Hepatic stellate cell (primary cell): ENCODE measurements at places on chromosomes 16 and 17.
A peak's percentile ranks its signal among the peaks of the same experiment; 100 is the strongest.

DNA sequence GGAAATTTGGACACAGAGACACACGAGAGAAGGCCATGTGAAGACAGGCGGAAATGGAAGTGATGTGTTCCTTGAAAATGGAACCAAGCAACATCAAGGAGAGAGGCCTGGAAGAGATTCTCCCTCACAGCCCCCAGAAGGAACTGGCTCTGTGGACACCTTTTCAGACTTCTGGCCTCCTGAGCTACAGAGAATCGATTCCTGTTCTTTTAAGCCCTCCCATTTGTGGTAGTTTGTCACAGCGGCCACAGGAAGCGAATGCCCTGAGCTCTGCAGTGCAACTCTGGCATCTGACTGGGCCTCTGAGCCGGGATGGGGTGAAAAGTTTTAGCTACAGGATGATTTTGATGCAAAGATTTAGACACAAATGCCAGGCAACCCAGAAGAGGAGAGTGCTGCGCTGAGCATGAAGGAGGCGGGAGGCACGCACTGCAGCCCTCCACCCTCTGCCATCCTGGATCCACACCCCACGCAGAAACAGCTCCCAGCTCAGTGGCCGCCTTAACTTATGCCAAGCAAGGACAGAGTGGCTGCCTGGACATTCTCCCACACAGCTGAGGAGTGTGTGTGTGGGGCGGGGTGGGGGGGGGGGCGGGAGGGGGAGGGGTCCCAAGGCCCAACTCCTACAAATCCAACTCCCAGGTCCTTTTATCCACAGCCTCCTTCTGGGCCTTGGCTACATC is 2.2 kb downstream of the TIMP2 start:
- DNase-seq = no peak

GRCh38 chr16:81692571-81692970 is 86.5 kb upstream of the PLCG2 start:
- no peak for DNase-seq

GRCh38 chr17:7686222-7687071 is 843 bp downstream of the TP53 start:
- peak; percentile 76 for DNase-seq

- no peak for DNase-seq
Measured at GRCh38 chr17:52410781-52411180, 252.3 kb upstream of the CA10 start.

DNA sequence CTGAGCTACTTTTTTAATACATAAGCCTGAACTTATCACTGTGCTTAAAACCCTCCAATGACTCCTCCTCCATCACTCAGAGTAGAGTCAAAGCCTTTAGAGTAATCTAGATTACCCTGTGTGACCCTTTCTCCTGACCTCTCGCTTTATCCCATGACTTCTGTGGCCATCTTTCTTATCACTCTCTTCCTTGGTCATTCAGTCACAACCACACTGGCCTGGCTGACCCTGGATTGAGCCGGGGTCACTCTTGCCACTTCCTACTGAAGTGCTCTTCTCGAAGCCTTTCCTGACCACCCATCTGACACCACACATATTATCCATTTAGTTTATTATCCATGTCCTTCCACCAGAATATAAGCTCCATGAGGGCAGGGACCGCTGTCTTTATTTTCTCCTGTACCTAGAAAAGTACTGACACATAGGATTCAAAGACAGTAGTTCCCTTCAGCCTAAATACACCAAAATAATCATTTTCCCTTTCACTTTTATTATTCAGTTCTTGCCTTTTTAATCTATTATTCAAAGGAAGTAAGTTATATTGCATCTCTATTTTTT is 28.0 kb upstream of the ABCA9 start:
- no peak for DNase-seq

DNA sequence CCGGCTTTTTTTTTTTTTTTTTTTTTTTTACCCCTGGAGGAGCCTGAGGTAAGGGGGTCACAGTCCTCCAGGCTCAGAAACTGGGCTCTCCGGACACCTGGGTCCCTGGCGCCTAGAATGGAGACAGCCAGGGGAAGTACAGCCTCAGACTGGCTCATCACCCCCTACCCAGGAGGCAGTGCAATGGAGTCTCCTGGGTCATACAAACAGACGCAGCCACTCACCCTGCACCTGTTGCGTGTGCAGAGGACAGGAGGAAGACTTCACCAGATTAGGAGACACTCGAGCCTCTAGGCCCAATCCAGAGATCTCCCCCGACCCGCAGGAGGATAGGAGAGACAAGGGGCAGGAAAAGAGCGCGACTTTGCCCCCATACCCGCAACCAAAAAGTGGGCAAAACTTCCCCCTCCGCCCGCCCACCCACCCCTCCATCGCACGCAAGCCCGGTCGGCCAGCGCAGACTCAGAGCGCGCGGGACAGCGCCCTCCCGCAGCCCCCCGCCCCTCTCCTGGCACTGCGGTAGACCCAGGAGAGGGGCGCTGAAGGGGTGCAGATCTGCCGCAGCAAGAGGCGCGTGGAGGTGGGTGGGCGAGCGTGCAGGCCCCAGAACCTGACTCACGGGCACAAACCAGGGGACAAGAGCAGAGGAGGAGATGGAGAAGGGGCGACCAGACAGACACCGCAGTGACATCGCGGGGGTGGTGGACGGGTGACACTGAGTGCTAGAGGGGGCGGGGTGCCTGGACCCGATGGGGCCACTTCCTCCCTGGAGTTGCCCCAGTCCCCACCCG is 900 bp downstream of the HAP1 start:
- DNase-seq = no peak

GRCh38 chr16:74652249-74652648 is 14.4 kb downstream of the RFWD3 start:
- DNase-seq = no peak

GRCh38 chr17:49422714-49423113 is 8.0 kb upstream of the PHB1 start:
- DNase-seq = no peak

- no peak for DNase-seq
Measured at GRCh38 chr17:3656353-3656752, 12.0 kb downstream of the TAX1BP3 start.

GRCh38 chr17:31815212-31815730 is 43.8 kb downstream of the COPRS start:
- no peak for DNase-seq

- DNase-seq = no peak
Measured at GRCh38 chr16:51312363-51313150, 161.5 kb upstream of the SALL1 start.

DNA sequence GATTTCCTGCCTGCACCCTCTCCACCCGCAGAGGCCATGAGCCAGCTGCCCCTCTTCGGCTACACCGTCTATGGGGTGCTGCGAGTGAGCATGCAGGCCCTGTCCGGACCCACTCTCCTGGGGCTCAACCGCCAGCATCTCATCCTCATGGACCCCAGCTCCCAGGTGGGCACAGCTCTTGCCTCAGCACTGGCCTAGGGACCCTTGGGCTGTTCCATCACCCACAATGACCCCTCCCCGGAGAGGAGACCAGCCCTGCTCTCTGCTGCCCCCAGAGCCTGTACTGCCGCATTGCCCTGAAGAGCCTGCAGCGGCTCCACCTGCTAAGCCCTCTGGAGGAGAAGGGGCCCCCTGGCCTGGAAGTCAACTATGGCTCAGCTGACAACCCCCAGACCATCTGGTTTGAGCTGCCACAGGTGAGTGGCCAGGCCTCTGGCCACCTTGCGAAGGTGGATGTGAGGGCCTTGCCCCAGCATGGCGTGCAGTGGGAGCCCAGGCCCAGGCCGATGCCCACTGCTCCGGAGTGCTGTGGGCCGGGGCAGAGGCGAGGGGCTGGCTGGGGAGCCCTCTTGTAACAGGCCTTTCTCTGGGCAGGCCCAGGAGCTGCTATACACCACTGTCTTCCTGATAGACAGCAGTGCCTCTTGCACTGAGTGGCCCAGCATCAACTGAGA is 7.3 kb upstream of the SMIM5 start:
- peak; percentile 77 for DNase-seq

- no peak for DNase-seq
Measured at GRCh38 chr17:63378411-63379375, 67.4 kb downstream of the CYB561 start.

DNA sequence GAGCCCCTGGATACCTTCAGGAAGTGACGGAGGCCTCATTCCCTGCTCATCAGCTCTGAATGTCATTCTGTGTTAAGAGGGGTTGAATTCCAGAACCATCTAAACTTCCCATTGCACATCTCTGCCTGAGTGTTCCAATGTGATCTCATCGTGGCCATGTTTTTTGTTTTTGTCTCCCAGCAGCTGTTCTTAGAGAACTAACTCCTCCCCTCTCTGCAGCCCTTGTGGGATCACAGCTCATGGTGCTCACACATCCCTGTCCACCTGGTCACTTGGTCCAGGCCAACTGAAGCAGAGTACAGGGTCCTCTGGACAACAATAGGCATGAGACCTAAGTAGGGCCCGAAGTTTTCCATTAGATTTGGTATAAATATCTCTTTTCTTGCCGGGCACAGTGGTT is 6.0 kb upstream of the SYT17 start:
- no peak for DNase-seq

- DNase-seq = no peak
Measured at GRCh38 chr16:4682616-4683254, 10.6 kb upstream of the NUDT16L1 start.

DNA sequence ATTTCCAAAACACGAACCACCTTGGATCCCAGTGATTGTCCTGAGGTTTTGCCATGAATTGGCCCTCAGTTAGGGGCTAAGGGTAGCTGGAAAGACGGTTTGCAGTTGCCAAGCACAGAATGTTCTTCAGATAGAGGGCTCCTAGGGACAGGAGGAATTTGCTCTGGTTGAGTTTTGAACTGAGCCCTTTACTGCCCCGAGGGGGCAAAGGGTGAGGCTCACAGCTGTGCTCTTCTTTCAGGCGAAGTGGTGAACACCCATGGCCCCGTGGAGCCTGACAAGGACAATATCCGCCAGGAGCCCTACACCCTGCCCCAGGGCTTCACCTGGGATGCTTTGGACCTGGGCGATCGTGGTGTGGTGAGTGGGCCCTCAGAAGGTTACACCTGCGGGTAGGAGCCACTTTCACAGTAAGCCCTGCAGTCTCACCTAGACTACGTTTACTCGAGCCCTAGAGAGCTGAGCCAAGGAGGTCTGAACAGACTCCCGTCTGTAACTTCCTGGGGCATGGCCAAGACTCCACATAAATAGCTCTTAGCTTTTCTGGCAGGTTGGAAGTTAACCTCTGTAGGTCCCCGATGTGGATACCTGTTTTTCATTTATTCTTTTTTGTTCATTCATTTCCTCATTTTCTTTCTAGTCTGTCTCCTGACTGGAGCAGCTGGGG is 32.5 kb downstream of the NMT1 start:
- DNase-seq = no peak

- DNase-seq = no peak
Measured at GRCh38 chr17:41082626-41083025, 1.3 kb upstream of the KRTAP4-7 start.

- no peak for DNase-seq
Measured at GRCh38 chr16:30551781-30552180, 6.4 kb downstream of the ZNF764 start.

DNA sequence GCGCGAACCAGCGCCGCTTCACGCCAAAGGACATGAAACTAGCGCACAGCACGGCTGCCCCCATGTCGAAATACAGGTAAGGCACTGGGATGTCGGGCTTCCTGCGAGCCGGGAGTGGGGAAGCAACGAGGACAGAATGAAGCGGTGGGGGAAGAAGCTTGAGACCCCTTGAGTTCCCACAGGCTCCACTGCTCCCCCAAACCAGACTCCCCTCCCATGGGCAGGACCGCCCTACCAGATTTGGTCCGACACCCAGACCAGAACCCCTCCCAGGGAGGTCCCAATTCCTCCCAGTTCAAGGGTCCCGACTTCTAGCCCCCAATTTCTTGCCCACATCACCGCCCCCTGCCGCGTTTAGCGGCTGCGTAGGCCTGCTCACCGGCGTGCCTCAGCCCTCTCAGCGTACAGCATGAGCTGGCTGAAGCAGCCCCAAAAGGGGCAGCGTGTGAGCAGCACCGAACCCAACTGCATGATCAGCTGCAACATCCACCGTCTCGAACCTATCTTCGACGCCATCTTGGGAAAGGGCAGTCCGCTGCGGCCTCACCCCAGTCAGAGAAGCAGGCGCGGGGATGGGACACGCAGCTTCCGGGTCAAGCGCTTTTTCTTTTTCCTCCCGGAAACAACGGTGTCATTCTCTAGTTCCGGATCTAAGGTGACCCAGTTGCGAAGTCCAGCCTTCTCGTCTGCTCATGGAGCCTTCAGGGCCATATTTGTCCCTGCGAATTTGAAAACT is at the start of gene TMEM101:
Gene TMEM101, minus strand, starts transcription at position 527 of the 736 bp plus-strand sequence. Its CDS starts 11 bp downstream, at position 516.
- peak; percentile 97 for DNase-seq

DNA sequence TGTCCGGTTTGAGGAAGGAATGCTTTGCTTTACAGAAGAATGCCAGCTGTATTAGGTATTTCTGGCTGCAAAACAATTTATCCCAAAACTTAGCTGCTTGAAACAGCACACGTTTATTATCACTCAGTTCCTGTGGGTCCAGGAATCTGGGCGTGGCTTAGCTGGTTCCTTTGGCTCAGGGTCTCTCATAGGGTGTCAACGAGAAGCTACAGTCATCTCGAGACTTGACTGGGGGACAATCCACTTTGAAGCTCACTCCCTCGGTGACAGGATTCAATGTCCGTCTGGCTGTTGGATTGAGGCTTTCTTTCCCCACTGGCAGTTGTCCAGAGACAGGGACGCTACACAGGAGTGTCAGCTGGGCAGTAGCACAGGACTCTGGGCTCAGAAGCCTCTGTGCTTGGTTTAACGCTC is 9.6 kb upstream of the RHBDF2 start:
- no peak for DNase-seq

DNA sequence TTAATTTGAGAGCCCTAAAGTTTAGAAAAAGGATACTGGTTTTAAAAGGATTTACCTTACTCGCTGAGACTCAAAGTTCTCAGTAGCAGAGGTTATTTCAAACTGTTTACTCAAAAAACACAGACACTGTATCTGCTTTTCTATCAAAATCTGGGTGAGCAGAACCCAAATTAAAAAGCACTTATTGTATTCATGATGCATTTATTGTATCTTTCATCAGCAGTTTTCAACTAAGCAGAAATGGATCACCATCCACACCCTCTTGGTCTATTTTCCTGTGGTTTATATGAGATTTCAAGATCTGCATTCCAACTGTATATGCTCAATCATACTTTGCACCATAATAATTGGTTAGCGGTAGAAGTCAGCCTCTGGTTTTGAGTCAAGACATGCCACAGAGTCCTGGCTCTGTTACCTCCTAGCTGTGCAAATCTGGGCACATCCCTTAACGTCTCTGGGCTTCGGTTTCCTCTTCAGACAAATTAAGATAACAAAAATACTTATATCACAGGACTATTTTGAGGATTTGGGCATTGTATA is 109.5 kb downstream of the ASIC2 start:
- no peak for DNase-seq
